ENCODE measurements at places on chromosomes 5 and 9. TPM values are rescaled to one million over a fixed set of nuclear protein-coding genes. Genes with fewer than 3 reads are reported as not detected.

The CACFD1 gene
- total RNA-seq = 11.1 TPM

The NIM1K gene
- total RNA-seq = 0.24 TPM

The PCDHGC5 gene
- 3.1 TPM for total RNA-seq

The MEIKIN gene
- total RNA-seq = not detected

The TAF1L gene
- not detected for total RNA-seq

The OCLN gene
- total RNA-seq = 2.0 TPM

The SLC27A6 gene
- total RNA-seq = 39.4 TPM

The NR2F1 gene
- 1.3 TPM for total RNA-seq

The CTXN3 gene
- total RNA-seq = not detected

The CTSV gene
- total RNA-seq = 0.20 TPM

The LECT2 gene
- total RNA-seq = not detected

The SLC6A18 gene
- not detected for total RNA-seq

The FOXD4L3 gene
- total RNA-seq = not detected
